ENCODE measurements at places on chromosomes 11 and 22.

DNA sequence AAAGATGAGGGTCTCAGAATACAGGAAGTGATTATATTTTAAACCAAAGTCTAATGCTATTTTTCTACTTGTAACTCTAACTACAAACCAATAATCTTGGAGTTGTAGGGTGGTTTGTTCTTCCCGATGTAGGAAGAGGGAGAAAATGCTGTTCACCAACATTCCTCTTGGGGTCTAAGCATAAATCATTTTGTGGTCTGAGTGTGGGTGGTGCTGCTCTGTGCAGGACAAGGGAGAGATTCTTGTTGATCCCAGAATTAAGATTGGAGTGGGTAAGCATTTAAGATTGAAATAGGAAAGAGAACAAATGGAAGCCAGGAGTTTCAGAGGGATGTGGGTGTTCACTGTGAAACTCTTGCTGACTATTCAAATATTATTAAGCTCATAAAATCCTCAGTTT, 38.6 kb upstream of the MMP13 start:
- no peak for DNase-seq

DNA sequence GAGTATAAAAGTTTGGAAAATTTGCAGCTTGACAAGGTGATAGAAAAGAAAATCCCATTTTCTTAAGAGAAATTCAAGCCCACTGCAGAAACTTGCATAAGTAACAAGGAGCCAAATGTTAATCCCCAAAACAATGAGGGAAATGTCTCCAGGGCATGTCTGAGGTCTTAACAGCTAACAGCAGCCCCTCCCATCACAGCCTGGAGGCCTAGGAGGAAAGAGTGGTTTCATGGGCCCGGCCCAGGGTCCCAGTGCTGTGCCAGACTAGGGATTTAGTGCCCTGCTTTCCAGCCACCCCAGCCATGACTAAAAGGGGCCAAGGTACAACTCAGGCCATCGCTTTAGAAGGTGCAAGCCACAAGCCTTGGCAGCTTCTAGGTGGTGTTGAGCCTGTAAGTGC, 123.7 kb upstream of the TRPC6 start:
- no peak for DNase-seq

DNA sequence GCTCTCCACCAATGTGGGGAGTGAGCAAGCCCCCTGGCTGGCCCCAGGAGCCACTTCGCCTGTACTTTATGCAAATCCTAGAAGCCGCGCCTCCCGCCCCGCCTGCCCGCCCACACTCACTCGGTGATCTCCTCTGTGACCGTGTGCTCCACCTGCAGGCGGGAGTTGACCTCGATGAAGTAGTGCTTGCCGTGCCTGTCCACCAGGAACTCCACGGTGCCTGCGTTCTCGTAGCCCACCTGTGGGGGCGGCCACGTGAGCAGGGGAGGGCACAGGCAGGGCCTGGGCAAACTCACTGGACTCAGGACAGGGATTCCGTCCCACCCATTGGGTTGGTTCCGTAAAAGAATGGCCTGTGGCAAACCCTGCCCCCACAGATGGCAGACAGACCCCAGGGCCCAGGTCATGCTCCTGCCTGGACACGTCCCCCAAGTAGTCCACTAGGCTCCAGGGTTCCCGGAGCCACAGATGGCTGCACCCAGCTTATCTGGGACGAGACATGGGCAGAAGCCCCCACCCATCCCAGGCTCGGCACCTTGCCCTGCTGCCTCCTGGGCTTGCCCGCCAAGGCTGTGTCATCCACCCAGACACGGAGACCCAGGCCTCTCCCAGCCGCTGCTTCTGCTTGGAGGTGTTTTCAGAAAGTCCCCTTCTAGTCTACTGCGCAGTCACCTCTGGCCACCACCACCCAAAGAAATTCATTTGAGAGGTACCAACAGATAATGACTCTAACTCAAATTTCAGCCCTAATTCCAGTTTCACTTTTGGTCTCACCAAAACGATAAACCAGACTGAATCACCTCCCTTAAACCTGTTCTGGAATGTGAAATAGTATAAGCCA, 12.1 kb downstream of the LRFN4 start:
- DNase-seq = peak; percentile 60

GRCh38 chr11:69009441-69010211, 3.4 kb downstream of the MRGPRF start:
- DNase-seq = no peak

DNA sequence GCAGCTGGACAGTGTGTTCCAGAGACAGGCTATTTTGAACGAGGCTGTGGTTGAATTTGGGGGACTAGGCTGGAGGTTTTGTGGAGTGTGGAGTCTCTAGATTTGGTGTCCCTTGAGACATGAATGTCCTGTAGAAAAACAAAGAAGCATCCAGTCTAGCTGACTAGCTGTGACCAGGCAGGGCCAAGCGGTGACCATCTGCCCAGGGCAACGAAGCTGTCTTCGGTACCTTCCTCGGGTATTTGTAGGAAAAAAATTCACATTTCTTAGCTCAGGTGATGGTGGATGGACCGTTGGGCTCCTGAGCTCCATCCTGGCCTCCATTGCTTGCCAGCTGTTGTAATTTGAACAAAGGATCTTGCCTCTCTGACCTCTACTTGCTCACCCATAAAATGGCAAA, 557.3 kb downstream of the MIAT start:
- DNase-seq = no peak

GRCh38 chr11:11020747-11021149, 162.9 kb upstream of the ZBED5 start:
- no peak for DNase-seq

GRCh38 chr11:92819830-92820229, 149.6 kb upstream of the MTNR1B start:
- no peak for DNase-seq

DNA sequence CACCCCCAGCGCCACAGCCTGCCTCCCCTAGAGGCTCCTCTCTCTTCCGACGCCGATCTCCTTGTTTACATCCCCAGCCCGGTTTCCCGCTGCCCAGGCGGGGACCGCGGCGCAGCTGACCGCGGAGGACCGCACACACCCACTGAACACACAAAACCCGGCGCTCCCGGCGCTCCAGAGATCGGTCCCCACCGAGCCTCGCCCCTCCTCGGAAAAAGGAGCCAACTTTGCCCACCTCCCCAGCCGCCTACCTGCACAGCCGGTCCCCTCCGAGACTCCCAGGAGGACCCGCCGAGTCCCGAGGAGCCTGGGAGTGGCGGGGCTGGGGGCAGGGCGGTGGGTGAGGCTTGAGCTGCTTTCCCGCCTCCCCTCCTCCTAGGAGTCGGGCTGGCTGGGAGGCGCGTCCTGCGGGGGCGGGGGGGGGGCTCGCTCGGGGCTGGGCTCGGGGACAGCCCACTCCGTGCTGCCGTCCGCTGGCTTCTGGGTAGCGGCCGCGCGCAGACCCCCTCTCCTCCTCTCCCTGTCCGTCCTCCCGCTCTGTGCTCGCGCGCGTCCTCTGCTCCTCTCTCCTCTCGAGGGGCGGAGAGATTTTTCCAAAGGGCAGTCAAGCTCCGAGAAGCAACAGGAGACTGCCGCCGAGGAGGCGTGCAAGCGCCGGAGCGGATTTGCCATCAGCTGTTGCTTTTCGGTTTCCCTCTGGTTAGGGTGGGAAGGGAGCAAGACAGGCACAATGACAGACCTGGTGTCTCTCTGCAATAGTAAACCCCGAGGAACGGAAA, at the start of gene FXYD6:
FXYD6 (minus strand) TSS at position 318 of the 779 bp plus-strand sequence. CDS start 33,882 bp downstream, outside the sequence.
- no peak for DNase-seq

DNA sequence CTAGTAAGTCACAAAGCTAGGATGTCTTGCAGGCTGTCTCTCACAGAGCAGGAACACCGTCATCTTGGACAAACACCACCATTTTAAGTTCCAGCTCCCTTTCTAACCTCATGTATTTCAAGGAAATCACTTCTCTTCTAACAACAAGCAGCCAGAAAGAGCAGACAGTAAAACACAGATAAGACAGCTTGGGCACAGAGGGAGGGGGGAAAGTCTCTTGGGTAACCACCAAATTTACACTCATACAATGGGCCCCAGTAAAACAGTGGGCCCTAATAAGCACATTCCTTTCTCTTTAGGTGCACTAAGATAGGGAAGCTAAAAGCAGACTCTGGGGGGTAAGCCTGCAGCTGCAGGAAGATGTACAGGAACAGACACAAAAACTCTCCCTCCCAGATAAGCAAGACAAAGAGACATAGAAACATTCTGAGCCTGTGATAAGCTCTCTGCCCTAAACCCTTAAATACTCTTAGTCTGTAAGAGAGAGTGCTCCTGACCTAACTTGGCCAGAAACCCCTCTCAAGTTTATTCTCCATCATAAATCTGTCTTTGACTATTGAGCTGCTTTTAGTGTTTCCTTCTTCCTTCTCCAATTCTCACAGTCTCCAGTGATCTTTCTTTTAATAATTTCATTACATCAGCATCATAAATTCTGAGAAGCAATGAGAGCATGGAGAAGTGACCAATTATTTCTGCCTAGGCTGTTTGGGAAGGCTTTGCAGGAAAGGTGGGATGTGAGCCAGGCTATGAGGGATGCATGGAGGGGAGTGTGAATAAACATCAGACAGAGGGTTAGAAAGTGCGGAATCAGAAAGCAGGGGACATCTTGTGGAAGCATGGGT, 7.4 kb downstream of the OR10D3 start:
- no peak for DNase-seq

DNA sequence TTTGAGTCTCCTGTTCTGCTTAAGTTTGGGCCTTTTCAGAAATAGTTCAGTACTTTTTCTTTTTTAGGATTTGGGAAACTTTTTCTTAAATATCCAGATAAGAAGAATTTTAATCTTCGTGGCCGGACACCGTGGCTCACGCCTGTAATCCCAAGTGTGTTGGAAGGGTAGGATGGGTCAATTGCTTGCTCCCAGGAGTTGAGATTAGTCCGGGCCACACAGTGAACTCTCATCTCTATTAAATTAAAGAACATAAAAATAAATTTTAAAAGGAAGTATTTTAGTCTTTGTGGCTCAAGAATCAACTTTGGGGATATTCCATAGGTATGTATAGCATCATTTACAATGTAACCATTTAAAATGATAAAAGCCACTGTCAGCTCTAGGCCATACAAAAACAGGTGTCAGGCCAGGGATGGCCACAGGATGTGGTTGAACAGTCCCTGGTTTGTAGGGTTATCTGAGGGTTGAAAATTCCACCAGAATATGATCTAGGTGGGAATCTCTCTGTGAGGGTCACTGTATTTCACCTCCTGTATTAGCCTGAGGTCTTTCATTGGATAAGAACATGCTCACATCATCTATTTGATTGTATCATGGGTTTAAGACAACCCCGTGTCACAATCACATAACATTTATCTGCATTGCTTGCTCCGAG, 115.6 kb downstream of the GGTLC2 start:
- DNase-seq = no peak

GRCh38 chr22:31291481-31292235, 630 bp downstream of the PIK3IP1 start:
- DNase-seq = no peak

DNA sequence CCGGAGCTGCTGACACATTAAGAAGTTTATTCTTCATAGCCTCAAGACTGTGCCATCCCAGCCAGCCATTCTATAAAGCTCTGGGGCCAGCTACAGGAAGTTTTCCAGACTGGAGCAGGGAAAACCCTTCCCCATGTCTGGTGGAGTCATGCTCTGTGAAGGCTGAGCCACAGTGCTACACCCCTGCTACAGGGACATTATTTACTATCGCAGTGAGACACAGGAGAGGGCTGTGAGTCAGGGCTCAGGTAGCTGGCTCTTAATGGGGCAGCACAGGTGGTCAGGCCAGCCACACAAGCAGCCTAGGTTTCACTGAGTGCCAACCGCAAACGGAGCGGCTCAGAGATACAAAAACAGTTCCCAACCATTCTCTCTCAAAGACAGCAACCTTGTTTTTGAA, 12.1 kb downstream of the HPS4 start:
- no peak for DNase-seq

DNA sequence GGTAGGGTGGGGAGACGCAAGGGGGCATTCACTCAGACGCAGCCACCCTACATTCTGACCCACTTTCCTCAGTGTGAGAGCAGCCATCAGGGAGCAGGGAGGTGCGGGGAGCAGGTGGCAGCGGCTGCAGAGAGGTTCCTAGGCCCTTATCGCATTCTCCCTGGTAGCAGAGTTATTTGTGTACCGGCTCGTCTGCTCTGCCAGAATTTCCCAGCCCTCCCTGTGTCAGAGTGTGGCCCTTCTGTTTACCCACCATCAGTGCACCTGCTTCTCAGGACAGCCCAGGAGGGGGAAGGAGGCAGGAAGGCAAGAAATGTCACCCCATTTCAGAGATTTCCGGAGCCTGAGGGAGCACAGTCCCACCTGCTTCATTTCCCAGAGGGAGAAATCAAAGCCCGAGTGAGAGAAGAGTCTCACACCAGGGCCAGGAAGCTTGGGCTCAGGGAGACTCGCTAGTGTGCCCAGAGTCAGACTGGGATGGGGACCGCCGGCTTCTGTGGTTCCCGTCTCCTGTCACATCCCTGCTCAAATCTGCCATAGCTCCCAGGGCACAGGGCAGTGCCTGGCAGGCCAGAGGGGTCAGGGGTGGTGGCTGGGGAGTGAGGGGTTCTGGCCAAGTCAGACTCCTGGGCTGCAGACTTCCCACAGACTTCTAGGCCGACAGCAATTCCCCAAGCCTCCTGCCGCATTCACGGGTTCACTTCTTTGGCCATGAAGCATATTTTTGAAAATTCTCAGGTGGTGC, 49.7 kb downstream of the ARRB1 start:
- DNase-seq = no peak

GRCh38 chr22:25658633-25659032, 83.4 kb upstream of the MYO18B start:
- DNase-seq = no peak

GRCh38 chr11:15509082-15509481, 394.4 kb downstream of the INSC start:
- DNase-seq = no peak

GRCh38 chr22:43465291-43466015, 53.6 kb downstream of the MPPED1 start:
- DNase-seq = no peak

- DNase-seq = no peak
Measured at GRCh38 chr11:129640671-129641070, 175.0 kb upstream of the TMEM45B start.

DNA sequence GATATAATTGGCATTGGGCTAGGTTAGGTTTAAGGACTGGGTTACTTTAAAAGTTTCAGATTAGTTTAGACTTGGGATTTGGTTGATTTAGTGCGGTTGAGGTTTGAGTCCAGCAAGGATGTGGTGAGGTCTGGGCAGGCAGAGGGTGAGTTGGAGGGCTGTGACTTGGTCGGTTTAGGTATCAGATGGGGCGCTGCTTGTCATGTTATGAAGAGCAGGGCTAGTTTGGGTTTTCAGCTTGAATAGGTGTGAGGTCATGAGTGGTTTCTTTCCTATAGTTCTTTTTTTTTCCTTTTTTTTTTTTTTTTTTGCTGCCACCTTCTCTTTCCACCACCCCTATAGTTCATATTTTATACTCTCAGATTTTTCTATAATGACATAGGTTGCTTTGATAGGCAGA, 4.8 kb downstream of the CLCF1 start:
- no peak for DNase-seq

GRCh38 chr22:39293766-39294368, 25.6 kb downstream of the RPL3 start:
- DNase-seq = no peak

GRCh38 chr22:25478528-25478927, 85.9 kb upstream of the GRK3 start:
- no peak for DNase-seq

DNA sequence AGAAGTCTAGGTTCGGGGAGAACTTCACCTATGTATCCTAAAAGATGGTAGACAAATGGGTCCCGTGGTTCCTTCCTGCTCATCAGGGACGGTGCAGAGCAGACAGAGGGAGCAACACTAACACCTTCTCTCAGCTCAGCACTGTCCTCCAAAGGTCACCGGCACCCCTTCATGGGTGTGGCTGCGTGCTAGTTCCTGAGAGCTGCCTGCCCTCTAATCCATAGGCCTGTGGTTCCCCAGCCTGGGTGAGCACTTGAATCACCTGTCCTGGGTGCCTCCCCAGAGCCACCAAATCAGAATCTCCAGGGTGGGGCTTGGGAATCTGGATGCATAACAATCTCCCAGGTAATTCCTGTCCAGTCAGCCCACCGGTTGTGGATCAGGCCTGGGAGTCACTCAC, 113.9 kb upstream of the TMEM45B start:
- DNase-seq = no peak
